ENCODE measurements at places on chromosomes 7 and 10. TPM values are rescaled to one million over a fixed set of nuclear protein-coding genes. Genes with fewer than 3 reads are reported as not detected.

CTAGE6 gene
- polyA plus RNA-seq = not detected

DNA sequence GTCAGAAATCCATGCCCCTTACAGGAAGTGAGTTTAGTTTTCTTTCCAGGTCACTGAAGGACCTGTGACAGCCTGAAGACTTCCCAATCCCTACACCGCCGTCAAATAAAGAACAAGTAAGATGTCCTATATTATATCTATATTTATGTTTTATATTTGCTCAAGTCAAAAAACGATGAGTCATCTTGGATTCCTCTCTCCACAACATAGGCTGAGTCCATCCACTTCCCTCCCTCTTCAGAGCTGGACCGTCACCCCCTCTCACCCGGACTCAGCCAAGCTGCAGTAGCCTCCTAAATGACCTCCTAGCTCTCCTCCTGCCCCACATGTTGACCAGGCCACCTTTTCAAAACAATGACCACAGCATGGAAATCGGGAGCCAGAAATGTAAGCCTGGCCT is 53.5 kb downstream of the GLI3 start:
- DNase-seq = no peak

DNA sequence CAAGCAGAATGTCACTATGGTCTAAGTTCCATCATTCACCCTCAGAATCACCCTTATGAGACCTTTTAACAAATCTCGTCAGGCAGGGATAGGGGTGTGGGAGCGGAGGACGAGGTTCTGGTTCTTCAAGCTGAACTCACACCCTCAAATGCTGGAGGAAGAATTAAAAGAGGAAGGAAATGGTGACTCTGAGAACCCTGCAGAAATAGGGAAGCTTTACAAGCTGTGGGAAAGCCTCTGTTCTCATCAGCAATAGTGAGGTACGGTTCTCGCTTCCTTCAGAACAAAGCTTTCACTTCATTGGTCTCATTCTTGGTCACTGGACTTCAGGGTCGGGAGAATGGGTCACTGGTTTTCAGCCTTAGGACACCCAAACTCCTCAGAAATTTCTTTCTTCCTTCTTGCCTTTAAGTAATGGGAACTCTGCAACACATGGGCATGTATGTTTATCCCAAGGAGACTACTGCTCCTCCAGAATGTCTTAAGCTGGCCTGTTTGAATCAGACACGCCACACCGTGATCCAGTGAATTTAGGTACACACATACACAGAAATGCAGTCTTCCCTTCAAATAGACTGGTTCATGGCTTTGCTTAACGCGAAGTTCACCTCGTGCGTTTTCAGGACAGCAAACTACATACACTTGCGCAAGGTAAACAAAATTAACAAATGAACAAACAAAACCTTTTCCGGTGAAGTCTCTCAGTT is 226.0 kb downstream of the SFMBT2 start:
- DNase-seq = no peak

DNA sequence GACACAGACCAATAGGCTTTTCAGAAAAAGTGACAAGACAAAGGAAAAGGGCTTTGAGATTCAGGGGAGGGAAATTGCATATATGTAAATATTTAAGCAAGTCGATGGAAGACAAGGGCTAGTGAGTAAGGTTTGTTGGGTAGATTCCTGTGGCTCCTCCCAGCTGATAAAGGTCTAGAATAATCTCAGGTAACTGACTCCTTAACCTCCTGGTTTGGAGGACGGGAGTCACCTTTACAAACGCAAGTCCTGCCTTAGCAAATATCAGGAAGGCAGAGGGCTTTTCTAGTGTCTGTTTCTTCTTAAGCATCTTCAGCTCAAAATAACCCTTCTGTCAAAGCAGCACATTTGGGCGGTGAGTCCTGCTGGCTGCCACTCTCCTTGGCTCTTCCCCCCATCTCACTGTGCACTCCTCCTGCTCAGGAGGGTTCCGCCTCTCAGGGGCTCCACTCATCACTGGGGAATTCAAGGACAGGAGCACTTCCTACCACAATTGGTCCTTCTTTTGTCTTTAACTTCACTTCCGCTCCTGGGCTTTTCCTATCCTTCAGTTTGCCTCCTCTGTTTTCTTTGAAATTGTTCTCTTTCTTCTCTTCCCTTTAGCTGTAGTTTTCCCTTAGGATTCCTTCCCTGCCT is 496.3 kb upstream of the KLF6 start:
- no peak for DNase-seq

- DNase-seq = no peak
Observed at GRCh38 chr7:81430761-81431160, 339.1 kb downstream of the HGF start.

GRCh38 chr7:14275356-14275755 is 285.9 kb upstream of the ETV1 start:
- DNase-seq = no peak

SEMA4G gene
- 147 TPM for polyA plus RNA-seq

- DNase-seq = no peak
Observed at GRCh38 chr10:76572021-76572420, 1065.6 kb downstream of the KCNMA1 start.

All from small intestine (tissue), 16 donors.